Left lobe of liver (tissue), 2 donors: ENCODE measurements at places on chromosomes 2 and 18. TPM values are rescaled to one million over a fixed set of nuclear protein-coding genes. Genes with fewer than 3 reads are reported as not detected.

The CXCR4 gene
- total RNA-seq, result 2.0 TPM

The ZRANB3 gene
- total RNA-seq, result 2.9 TPM

The LAMA1 gene
- 0.33 TPM for total RNA-seq

The GALR1 gene
- total RNA-seq, result not detected

The NOL4 gene
- 2.8 TPM for total RNA-seq

The COLEC12 gene
- 0.08 TPM for total RNA-seq

The SERPINB13 gene
- total RNA-seq, result not detected
